ENCODE measurements at places on chromosomes 11 and 22. TPM values are rescaled to one million over a fixed set of nuclear protein-coding genes. Genes with fewer than 3 reads are reported as not detected.

The TRIM51 gene
- total RNA-seq: not detected

The C11orf65 gene
- 0.35 TPM for total RNA-seq

The APOBEC3F gene
- 9.9 TPM for total RNA-seq

The NAALAD2 gene
- 3.9 TPM for total RNA-seq

The E2F8 gene
- total RNA-seq: 1.7 TPM

The OR51A2 gene
- total RNA-seq: not detected

The NXF1 gene
- total RNA-seq: 97.5 TPM

The OR52I2 gene
- not detected for total RNA-seq

The TENM4 gene
- total RNA-seq: 74.1 TPM

The RIMBP3C gene
- total RNA-seq: 0.68 TPM

The C2CD2L gene
- total RNA-seq: 10.9 TPM

The FAM181B gene
- 0.35 TPM for total RNA-seq

The GVQW3 gene
- total RNA-seq: 4.2 TPM

The ENTHD1 gene
- total RNA-seq: not detected

The GLB1L2 gene
- total RNA-seq: 0.21 TPM

The UBQLN3 gene
- not detected for total RNA-seq

The OR8G1 gene
- total RNA-seq: not detected

The TRIM48 gene
- not detected for total RNA-seq

The PKP3 gene
- total RNA-seq: 0.40 TPM

The MTCH2 gene
- total RNA-seq: 84.4 TPM

The DUSP8 gene
- 5.4 TPM for total RNA-seq

The IL18 gene
- total RNA-seq: 0.68 TPM

The TMEM151A gene
- total RNA-seq: 0.55 TPM

The RAC2 gene
- total RNA-seq: not detected

The APOA5 gene
- total RNA-seq: not detected

The RFPL3 gene
- not detected for total RNA-seq

The SMC1B gene
- total RNA-seq: not detected

The TUBA8 gene
- 1.8 TPM for total RNA-seq

The PANX2 gene
- total RNA-seq: 1.6 TPM

The BRSK2 gene
- total RNA-seq: 1.9 TPM

The HEPHL1 gene
- total RNA-seq: not detected

The MOV10L1 gene
- total RNA-seq: 1.4 TPM

The MISFA gene
- total RNA-seq: 3.0 TPM

The SYT9 gene
- total RNA-seq: 0.40 TPM

The TRIM51G gene
- not detected for total RNA-seq

The SCARF2 gene
- 50.8 TPM for total RNA-seq

The IGF2 gene
- total RNA-seq: 590 TPM

The CD6 gene
- not detected for total RNA-seq

The MMP26 gene
- total RNA-seq: not detected

The MOGAT2 gene
- not detected for total RNA-seq

The DDIAS gene
- total RNA-seq: 2.5 TPM

The NCAM1 gene
- 1.9 TPM for total RNA-seq

The SLC43A3 gene
- 14.9 TPM for total RNA-seq

The OR4D10 gene
- total RNA-seq: not detected

The ADAMTS8 gene
- total RNA-seq: 0.19 TPM

The OR52A1 gene
- total RNA-seq: not detected

The MDK gene
- 163 TPM for total RNA-seq

The CBLIF gene
- not detected for total RNA-seq

The GPR83 gene
- not detected for total RNA-seq

Measured in osteocyte (in vitro differentiated cells).